Left lung (tissue), 14 donors: ENCODE measurements at places on chromosomes 5 and 9. TPM values are rescaled to one million over a fixed set of nuclear protein-coding genes. Genes with fewer than 3 reads are reported as not detected.

FRRS1L gene
- polyA plus RNA-seq = 7.2 TPM

- H3K27me3 ChIP-seq = no peaks in the 10 kb centered on the region
- H3K27ac ChIP-seq = no peak overlapping the region
- no peak for DNase-seq
- H3K4me1 ChIP-seq = peaks cover 49% of the 10 kb centered on the region
Measured at GRCh38 chr5:40413743-40414142, 266.0 kb upstream of the PTGER4 start.

DNA sequence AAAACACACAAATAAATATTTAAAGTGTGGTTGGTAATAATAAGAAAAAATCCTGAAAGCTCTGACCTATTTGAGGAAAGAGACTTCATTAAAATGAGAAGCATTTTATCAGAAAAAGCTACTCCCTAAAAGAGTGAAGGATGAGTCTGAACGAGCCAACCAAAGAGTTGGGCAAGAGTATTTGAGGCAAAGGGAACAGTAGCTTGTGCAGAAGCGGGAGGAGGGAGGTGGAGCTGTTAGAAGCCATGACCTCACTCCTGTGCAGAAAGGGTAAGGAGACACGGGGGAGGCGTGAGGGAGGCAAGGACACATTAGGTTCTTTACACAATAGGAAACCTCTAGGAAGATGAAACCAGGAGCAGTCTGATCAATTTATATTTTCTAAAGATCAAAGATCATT is 29.4 kb downstream of the SH3RF2 start:
- no peak overlapping the region for H3K27ac ChIP-seq
- no peaks in the 10 kb centered on the region for H3K27me3 ChIP-seq
- no peaks in the 10 kb centered on the region for H3K36me3 ChIP-seq
- H3K4me3 ChIP-seq = no peak overlapping the region
- no peak for DNase-seq

NRARP gene
- 11.1 TPM for polyA plus RNA-seq

- no peaks in the 10 kb centered on the region for H3K4me1 ChIP-seq
- H3K4me3 ChIP-seq = no peak overlapping the region
- DNase-seq = no peak
- no peaks in the 10 kb centered on the region for H3K36me3 ChIP-seq
- H3K27ac ChIP-seq = no peak overlapping the region
Measured at GRCh38 chr5:33691856-33692255, 199.9 kb downstream of the ADAMTS12 start.

- H3K27ac ChIP-seq = no peak overlapping the region
- DNase-seq = no peak
- no peaks in the 10 kb centered on the region for H3K36me3 ChIP-seq
- no peaks in the 10 kb centered on the region for H3K27me3 ChIP-seq
- H3K4me3 ChIP-seq = no peak overlapping the region
- H3K4me1 ChIP-seq = no peaks in the 10 kb centered on the region
Measured at GRCh38 chr5:109567374-109568044, 122.2 kb upstream of the MAN2A1 start.

PIP5K1B gene
- 4.3 TPM for polyA plus RNA-seq

DNA sequence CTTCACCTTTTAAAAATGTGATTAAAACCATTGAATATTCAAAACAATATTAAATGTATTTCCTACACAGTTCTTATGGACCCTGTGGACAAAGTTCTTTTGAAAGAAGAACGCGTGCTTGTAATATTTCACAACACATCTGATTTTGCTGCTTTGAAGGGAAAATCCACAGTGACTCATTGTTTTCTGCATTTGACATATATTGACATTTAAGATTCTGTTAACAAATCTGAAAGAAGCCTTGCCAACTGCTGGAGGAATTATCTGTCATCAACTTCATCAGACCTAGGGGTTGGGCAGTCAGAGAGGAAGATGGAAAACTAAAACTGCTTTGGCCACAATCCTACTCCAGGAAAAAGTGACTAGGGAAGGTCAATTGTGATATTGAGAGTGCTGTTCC is 56.9 kb upstream of the RASEF start:
- H3K4me1 ChIP-seq = no peaks in the 10 kb centered on the region
- H3K4me3 ChIP-seq = no peak overlapping the region
- no peak for DNase-seq

- H3K36me3 ChIP-seq = no peaks in the 10 kb centered on the region
- no peak for DNase-seq
- H3K4me1 ChIP-seq = no peaks in the 10 kb centered on the region
- no peak overlapping the region for H3K27ac ChIP-seq
Measured at GRCh38 chr5:16013334-16014065, 166.1 kb downstream of the MARCHF11 start.

DNA sequence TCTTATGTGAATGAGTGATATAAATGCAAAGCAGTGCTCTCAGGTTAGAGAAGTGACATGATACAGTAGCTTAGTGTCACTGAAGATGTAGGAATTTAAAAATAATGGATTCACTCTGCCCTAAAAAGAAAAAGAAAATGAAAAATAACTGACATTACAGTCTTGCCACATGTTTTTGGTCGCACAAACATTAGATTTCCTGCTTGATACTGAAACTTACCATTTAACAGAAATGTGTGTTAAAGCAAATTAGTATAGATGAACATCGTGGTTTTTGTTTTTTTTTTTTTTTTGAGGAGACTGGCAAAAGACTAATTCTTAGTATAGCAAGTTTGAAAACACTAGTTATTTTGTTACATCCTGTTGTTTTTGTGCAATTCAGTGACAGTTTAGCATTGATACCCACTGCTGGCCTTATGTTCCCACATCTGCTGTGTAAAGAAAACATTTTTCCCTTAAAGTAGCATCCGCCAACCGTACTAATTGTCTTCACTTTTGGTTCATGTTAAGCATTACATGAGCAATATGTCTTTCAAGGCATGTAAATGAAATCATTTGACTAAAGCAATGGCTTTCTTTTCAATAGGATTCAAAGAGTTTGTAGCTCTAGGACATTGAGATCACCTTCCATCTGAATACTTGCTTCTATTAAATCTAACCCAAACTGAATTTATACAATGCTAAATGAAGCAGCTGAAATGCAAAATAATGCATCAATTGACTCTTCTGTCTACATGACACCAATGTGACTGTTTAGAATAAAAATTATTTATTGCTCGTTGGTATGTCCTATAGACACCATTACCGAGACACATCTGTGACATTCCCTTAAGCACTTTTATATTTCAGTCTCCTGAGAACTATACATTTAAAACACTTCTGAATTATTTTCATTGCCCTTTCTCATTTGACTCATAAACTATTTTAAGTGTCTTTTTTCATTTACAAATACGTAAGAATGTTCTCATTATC is 859.1 kb downstream of the MAT2B start:
- no peaks in the 10 kb centered on the region for H3K36me3 ChIP-seq
- H3K27me3 ChIP-seq = no peaks in the 10 kb centered on the region
- no peak for DNase-seq
- H3K27ac ChIP-seq = no peak overlapping the region

GRCh38 chr5:14929293-14930065 is 57.9 kb upstream of the ANKH start:
- peaks cover 9% of the 10 kb centered on the region for H3K4me1 ChIP-seq
- no peaks in the 10 kb centered on the region for H3K27me3 ChIP-seq
- no peak for DNase-seq
- no peaks in the 10 kb centered on the region for H3K36me3 ChIP-seq

OR13C5 gene
- polyA plus RNA-seq = not detected

- H3K36me3 ChIP-seq = no peaks in the 10 kb centered on the region
- no peaks in the 10 kb centered on the region for H3K4me1 ChIP-seq
- H3K4me3 ChIP-seq = no peak overlapping the region
- H3K27ac ChIP-seq = peak overlapping the region; percentile 47
- DNase-seq = peak; percentile 9
Measured at GRCh38 chr5:89457411-89458331, 574.7 kb upstream of the MEF2C start.

DNA sequence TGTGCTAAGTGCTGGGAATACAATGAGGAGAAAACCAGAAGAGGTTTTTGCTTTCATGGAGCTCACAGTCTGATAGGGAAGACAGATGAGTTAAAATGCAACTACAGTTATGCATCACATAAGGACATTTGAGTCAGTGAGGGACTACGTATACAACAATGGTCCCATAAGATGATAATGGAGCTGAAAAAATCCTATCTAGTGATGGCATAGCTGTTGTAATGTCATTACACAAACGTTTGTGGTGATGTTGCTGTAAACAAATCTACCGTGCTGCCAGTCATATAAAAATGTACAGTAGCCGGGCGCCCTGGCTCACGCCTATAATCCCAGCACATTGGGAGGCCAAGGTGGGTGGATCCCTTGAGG is 110.1 kb upstream of the RAD23B start:
- H3K27ac ChIP-seq = no peak overlapping the region
- no peaks in the 10 kb centered on the region for H3K4me1 ChIP-seq
- DNase-seq = no peak
- H3K36me3 ChIP-seq = no peaks in the 10 kb centered on the region

- no peak overlapping the region for H3K4me3 ChIP-seq
- no peak for DNase-seq
- H3K27ac ChIP-seq = no peak overlapping the region
- H3K4me1 ChIP-seq = no peaks in the 10 kb centered on the region
- H3K27me3 ChIP-seq = peaks cover 63% of the 10 kb centered on the region
Measured at GRCh38 chr5:176676361-176676824, 29.1 kb downstream of the TSPAN17 start.

GRCh38 chr5:34806532-34806931 is 32.4 kb upstream of the TTC23L start:
- no peak overlapping the region for H3K27ac ChIP-seq
- no peaks in the 10 kb centered on the region for H3K4me1 ChIP-seq
- H3K4me3 ChIP-seq = no peak overlapping the region
- H3K27me3 ChIP-seq = no peaks in the 10 kb centered on the region
- no peaks in the 10 kb centered on the region for H3K36me3 ChIP-seq

CD14 gene
- 18.6 TPM for polyA plus RNA-seq

TAF1L gene
- polyA plus RNA-seq = 0.08 TPM

PCDHB14 gene
- 9.6 TPM for polyA plus RNA-seq

SURF2 gene
- 16.5 TPM for polyA plus RNA-seq

DNA sequence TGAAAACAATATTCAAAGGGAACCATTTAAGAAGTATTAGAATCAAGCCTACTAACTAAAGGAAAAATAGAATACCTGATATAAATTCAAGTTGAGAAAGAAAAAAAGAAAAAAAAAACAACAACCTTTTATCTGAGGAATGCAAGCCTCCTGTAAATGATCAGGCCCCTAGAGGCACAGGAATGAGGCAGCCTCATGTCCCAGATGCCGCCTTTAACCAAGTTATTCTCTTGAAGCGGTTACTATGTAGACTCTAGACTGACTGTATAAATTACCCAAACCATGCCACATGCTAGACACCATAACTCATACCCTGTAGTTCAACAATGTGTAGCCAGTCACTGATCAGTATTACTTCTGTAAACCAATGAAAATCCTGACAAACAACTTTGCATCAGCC is 929.6 kb downstream of the TAF11L14 start:
- H3K4me3 ChIP-seq = no peak overlapping the region
- no peaks in the 10 kb centered on the region for H3K4me1 ChIP-seq
- no peaks in the 10 kb centered on the region for H3K27me3 ChIP-seq
- no peaks in the 10 kb centered on the region for H3K36me3 ChIP-seq
- H3K27ac ChIP-seq = no peak overlapping the region

- no peak for DNase-seq
- H3K36me3 ChIP-seq = no peaks in the 10 kb centered on the region
- peak overlapping the region; percentile 30 for H3K27ac ChIP-seq
- no peak overlapping the region for H3K4me3 ChIP-seq
- H3K4me1 ChIP-seq = peaks cover 9% of the 10 kb centered on the region
Measured at GRCh38 chr9:133476036-133476931, 2.6 kb downstream of the SLC2A6 start.

- H3K4me3 ChIP-seq = no peak overlapping the region
- H3K36me3 ChIP-seq = no peaks in the 10 kb centered on the region
- H3K27ac ChIP-seq = no peak overlapping the region
- no peaks in the 10 kb centered on the region for H3K4me1 ChIP-seq
Measured at GRCh38 chr9:82129708-82130107, 141.1 kb downstream of the SPATA31D1 start.

- no peak for DNase-seq
- no peak overlapping the region for H3K4me3 ChIP-seq
- no peaks in the 10 kb centered on the region for H3K36me3 ChIP-seq
- H3K27me3 ChIP-seq = no peaks in the 10 kb centered on the region
Measured at GRCh38 chr9:16106021-16106571, 553.3 kb downstream of the CCDC171 start.

ROPN1L gene
- 1.6 TPM for polyA plus RNA-seq

DNA sequence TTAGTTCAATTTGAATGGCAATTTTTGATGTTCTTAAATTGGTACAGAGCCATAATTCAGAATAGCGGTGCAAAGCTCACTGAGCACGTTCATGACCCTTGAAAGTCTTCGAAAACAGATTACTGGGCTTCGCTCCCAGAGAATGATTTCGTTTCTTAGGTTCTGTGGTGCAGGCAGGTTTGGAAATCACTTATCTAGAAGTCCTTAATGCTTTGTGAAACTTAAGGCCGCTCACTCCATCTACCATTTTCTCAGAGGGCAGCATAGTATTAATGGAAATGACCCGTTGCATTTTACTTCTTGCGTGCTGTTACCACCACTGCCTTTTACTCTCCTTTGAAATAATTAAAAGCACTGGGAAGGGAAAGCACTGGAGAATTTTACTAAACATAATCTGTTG is 2.9 kb upstream of the MAT2B start:
- no peaks in the 10 kb centered on the region for H3K27me3 ChIP-seq
- no peaks in the 10 kb centered on the region for H3K36me3 ChIP-seq
- no peak overlapping the region for H3K4me3 ChIP-seq
- no peak for DNase-seq
- H3K27ac ChIP-seq = peak overlapping the region; percentile 98
- peaks cover 28% of the 10 kb centered on the region for H3K4me1 ChIP-seq

ASPN gene
- polyA plus RNA-seq = 2.6 TPM

DNA sequence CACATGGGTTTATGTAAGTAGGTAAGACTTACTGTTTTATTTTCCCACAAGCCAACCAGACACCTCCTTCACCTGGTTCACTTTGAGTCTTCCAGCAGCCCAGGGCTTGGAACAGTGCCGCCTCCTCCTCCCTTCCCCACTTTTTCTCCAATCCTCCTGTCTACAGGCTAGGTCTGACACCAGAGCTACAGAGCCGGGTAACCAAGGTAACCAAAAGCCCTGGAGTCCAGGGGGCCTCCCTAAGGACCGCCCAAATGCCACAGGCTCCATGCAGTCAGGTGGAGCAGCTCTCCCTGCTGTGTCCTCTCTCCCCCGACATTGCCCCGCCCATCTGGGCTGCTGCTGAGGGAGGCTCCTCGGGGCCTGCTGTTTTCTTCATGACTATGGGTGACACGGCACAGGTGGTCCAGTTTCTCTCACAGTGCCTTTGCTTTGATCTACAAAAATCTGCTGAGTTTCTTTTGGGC is 138.0 kb upstream of the EFNA5 start:
- peak; percentile 51 for DNase-seq
- no peak overlapping the region for H3K27ac ChIP-seq
- no peaks in the 10 kb centered on the region for H3K4me1 ChIP-seq
- no peaks in the 10 kb centered on the region for H3K27me3 ChIP-seq
- H3K36me3 ChIP-seq = no peaks in the 10 kb centered on the region

GAPVD1 gene
- polyA plus RNA-seq = 43.5 TPM

- no peaks in the 10 kb centered on the region for H3K4me1 ChIP-seq
- no peak overlapping the region for H3K4me3 ChIP-seq
- H3K36me3 ChIP-seq = peaks cover 66% of the 10 kb centered on the region
- DNase-seq = no peak
- H3K27me3 ChIP-seq = no peaks in the 10 kb centered on the region
- H3K27ac ChIP-seq = no peak overlapping the region
Measured at GRCh38 chr5:131661933-131662332, 26.9 kb upstream of the RAPGEF6 start.

CYSTM1 gene
- 36.6 TPM for polyA plus RNA-seq

TAF11L5 gene
- not detected for polyA plus RNA-seq
